ENCODE measurements at places on chromosomes 12 and 14.
A peak's percentile ranks its signal among the peaks of the same experiment; 100 is the strongest.

DNA sequence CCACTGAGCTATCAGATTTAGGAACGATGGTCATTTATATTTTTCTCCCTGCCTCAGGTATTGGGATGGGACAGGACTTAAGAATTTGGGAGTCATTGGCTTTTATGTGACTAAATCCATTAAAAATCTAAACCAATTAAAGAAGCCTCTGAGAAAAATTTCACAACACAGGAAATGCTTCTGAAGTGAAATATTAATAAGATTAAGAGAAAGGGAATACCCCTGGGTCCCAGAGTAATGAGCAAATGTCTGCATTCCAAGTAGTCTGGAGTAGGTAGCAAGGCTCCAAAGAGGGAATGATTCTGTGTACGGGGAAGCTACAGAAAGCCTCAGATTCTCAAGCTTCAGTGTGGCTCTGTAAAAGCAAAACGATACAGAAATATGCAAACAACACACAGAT, 707 bp upstream of the MED6 start:
- DNase-seq = no peak

GRCh38 chr14:23349156-23349845, 3.4 kb downstream of the SLC22A17 start:
- DNase-seq = no peak

DNA sequence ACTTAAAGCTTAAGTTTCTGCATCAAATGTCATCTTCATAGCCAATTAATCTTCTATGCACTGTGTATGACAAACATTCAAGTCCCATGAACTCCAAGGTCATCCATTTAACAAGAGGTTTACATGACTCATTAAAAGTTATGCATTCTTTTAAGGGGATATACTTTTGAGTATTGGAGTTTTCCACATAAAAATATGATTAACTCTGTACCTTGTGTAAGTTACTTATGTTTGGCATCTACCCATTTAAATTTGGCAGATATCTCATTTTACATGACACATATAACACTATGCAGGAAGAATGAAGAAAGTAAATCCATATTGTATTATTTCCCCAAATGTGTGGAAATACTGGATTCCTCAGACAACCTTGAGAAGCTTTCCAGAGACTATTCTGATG, 240.2 kb downstream of the PAX9 start:
- DNase-seq = no peak

DNA sequence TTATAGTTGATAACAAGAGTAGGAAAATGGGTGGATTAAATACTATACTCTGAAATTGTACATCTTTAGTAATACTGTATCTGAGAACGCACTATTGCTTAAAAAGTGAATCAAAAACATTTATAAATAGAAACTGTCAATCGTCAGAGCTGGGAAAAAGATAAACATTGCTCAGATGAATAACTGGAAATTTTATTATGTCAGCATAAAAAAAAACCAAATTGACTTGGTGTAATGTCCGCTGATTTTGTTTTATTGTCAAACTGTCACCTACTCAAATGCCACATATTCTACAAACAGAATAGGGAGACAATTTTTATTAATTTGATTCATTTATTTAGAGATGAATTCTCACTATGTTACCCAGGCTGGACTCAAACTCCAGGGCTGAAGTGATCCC, 109.3 kb upstream of the TMTC1 start:
- DNase-seq = no peak

DNA sequence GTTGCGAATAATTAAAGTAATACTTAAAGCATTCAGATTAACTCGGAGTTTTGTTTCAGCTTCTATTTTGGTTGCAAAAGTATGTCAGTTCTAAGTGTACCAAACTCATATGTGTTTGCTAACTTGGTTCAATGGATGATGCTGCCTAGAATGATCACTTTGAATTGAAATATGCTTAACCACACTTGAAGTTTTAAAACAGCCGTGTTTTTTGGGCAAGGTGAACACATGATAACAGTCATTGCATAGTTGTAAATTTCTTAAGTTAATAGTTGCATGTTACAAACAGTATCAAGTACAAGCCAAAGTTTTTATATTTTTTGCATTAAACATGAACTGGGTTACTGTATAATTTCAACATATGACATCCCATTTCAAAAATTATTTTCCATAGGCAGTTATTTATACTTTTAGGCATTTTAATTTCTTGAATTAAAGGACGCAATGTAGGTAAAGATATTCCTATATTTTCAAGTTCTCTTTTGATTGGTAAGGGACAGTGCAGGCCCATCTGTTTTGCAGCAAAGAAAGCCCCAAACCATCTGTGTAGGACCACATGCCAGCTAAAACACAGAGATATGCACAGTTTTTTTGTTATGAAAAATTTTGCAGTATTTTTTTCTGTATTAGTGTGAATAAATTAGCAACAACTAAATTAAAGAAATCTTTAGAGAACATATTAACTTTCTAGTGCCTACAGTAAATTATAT, 575.5 kb downstream of the PRKD1 start:
- no peak for DNase-seq

DNA sequence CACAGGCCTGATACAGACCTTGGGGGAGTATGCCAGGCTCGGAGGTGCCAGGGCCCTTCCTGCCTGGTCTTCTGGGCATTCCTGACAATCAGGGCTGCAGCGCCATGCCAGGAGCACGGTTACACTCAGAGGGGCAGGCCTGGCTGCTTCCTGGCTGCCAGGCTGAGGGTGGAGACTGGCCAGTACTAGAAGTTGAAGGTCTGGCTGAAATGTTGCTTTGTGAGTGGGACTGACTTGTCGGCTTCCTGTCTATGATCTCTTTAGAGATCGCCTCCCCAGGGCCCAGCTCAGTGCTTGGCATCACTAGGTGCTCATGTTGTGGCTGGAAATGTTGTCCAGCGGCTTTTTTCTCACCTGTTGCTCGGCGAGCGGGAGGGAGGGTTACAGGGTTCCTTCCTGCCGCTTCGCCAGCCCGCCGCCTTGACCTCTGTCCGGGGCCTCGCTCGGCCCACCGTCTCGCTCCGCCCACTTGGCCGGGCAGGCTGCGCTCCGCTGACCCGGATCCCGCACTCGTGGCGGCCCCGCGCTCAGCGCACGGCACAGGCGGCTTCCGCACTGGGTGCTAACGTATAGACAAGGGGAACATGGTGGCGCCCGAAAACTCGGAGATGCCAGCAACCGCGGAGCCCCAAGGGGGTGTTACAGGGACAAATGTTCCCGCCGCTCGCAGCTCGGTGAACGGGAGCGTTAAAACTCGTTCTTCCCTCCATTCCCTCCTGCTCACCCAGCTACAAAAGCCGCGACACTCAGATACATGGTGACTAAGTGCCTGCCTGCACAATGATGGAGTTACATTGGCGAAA, 32.6 kb downstream of the PAPLN start:
- no peak for DNase-seq

DNA sequence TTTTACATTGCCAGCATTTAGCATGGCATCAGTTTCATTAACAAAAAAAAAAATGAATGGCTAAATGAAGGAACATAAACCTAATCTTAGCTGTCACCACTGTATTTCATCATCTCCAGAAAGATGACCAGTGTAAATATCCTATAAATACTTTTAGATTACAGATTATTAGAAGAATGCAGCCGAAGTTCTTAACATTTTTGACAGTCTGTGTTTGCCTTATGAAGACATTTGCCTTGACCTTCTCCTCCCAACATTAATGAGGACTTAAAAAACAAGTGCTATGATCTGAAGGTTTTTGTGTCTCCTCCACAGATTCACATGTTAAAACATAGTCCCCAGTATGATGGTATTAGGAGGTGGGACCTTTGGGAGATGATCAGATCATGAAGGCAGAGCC, 253.0 kb downstream of the SNAPC1 start:
- DNase-seq = no peak

- DNase-seq = no peak
Observed at GRCh38 chr12:44869503-44869902, 6.6 kb downstream of the NELL2 start.

GRCh38 chr12:101813117-101813516, 17.6 kb downstream of the GNPTAB start:
- no peak for DNase-seq

DNA sequence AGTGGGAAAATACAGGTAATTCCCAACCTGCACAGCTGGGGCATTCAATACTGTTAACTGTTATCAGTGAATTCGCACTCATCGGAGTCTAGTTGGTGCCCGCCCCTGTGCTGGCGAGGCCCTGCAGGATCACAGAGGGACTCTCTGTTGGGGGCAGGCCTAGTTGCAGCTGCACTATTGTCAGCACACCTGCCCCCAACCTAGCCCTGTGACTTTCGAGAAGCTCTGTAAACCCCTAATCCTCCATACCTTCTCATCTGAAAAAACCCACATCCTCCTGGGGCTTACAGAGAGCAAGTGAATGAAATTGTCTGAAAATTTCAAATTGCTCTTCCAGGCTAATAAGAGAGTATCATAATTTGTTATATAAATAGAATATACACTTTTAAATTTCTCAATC, 132.2 kb upstream of the NUDT4 start:
- no peak for DNase-seq

DNA sequence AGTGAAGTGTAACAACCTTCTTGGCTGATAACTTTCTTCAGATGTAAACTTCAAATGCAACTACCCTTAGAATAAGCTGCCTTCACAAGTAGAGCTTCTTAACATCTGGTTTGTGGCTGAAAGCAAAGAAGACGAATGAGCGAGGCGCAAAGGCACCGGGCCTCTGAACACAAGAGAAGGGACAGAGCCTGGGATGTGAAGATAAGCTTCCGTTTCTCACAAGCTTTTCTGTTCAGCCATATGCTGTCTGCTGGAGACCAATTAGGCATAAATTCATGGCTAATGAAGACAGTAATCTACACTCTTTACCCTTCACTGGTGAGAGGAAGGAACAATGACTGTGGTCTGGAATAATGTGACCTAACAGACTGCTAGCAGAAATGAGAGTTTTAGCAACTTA, 195.2 kb downstream of the ATXN7L3B start:
- no peak for DNase-seq

DNA sequence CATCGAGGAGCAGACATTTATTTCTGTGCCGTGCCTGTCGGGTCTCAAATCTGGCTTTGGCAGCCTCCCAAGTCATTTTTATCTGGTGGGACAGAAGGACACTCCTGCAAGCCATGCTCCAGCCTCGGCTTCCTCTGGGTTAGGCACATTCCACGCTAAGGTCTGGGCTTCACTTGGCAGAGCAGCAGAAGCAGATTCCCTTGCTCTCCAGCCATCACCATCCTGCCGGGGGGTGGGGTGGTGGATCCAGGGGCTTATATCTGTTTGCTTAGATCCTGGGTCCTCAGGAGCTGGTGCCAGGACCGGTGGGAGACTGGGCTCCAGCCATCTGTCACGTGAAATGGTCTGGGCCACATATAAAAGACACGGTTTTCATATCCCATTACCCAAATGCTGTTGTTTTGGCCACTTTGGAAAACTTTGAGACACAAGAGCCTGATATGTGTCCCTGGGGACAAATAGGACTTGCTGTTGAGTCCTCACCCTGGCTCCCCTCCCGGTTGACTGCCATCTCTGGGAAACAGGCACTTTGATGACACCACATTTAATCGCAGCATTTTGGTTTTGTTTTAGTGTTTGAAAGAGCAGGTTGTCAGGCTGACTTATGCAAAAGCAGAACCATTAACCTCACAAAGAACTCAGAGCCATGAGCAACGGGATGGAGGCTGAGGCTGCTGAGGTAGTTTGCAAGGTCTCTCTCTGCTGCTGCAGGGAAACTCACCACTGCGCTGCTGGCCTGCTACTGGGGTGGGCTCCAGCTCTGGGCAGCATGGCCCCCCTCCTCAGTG, 69.6 kb upstream of the PRMT8 start:
- no peak for DNase-seq

- DNase-seq = no peak
Observed at GRCh38 chr14:22502551-22502950, 86.5 kb downstream of the DAD1 start.

- peak; percentile 8 for DNase-seq
Observed at GRCh38 chr12:26833743-26834490, 923 bp upstream of the ITPR2 start.

DNA sequence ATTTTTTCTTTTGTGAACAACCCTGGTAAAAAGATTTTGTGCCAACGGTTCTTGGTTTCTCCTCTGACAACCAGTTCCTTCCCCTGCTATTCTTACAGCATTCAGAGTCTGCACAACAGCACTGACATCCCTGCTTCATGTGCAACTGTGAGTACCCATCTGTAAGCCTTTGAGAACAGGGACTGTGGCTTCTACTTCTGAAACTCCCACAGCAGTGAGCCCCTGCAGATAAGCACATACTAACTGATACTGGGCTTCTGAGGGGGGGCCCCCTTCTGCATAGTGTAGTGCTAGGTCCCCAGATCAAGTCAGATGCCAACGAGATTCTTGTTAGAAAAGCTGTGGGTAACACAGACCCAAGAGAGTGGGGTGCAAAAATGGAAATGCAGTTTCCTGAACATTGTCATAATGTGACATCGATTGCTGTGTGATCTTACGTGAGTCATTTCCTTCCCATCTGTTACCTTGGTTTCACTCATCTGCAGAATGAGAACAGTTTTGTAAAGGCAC, 11.1 kb upstream of the NINJ2 start:
- peak; percentile 45 for DNase-seq

DNA sequence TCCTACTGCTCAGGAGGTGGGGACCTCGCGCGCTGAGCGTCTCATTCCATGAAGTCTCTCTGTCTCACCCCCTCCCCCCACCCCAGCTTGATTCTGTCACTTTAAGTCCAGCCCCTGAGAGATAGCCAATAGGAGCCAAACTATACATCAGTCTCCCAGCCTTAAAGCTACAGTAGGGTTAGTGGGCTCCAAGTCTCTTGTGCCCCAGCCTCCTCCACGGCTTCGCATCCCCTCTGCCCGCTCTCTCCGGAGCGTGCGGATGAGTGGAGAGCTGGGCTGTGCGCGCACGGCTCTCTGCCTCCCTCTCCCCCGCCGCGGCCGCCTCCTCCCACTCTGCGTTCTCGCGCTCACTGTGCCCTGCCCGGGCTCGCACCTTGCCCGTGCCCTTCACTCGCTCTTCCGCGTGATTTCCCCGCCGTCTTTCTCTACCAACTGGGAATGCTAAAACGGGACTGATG, at the start of gene ESRRB:
Gene ESRRB (plus strand): TSS at position 191 of the 458 bp plus-strand sequence. CDS start 265 bp downstream, at position 456.
- DNase-seq = no peak

DNA sequence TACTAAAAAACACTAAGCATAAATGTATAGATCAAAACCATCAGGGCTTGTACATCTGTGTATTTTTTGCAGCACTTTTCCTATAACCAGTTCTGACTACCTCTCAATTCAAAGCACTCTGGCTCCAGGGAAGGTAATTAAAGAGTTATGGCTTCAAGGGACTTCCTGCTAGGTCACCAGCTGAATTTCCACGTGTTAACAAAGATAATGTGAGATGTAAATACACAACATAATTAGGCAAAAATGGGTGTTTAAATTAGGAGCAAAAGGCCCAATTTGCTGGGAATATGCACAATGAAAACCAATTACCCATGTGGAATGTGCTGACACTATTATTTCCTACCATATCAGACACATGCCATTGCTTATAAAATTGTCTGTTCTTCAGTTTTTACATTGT, 513.4 kb upstream of the FLRT2 start:
- no peak for DNase-seq

GRCh38 chr12:57897286-57897974, 43.9 kb upstream of the ATP23 start:
- no peak for DNase-seq

- DNase-seq = no peak
Observed at GRCh38 chr12:104356231-104357115, 52.9 kb downstream of the EID3 start.

GRCh38 chr12:5262450-5262849, 169.5 kb upstream of the NTF3 start:
- no peak for DNase-seq
